A549 (cell line): ENCODE measurements at places on chromosomes 11 and 22.
A peak's percentile ranks its signal among the peaks of the same experiment; 100 is the strongest.

DNA sequence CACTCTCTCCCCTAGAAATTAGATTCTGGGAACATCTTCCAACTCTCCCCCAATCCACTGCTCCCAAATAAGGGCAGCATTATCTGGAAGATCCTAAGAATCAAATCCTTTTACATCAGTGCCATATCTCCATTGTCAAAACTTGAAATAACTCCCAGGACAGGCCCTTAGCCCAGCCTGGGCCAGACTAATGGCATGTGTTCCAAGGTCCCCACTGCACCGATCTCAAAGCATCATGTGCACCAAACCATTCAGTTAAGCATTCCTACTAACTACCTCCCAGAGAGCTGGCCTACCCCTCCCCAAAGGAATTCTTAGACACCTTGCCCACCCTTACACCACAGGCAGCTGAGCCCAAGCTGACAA, 44.2 kb upstream of the POU2AF1 start:
- DNase-seq: no peak

DNA sequence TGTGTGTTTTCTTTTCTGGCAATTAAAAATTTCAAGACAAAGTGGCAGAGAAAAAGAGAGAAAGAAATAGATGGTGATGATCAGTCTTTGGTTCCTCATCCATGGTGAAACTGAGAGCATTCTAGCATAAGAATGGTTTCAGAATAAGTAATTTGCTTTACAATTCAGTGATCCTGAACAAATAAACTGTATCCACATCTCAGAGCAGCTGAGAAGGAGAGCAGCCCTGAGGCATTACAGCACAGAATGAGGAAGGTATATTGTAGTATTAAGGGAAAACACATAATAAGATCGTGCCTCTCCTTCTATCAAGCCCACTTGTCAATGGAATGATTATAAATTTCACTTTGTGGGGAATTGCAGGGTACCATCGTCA, 17.4 kb downstream of the LUZP2 start:
- no peak for DNase-seq

DNA sequence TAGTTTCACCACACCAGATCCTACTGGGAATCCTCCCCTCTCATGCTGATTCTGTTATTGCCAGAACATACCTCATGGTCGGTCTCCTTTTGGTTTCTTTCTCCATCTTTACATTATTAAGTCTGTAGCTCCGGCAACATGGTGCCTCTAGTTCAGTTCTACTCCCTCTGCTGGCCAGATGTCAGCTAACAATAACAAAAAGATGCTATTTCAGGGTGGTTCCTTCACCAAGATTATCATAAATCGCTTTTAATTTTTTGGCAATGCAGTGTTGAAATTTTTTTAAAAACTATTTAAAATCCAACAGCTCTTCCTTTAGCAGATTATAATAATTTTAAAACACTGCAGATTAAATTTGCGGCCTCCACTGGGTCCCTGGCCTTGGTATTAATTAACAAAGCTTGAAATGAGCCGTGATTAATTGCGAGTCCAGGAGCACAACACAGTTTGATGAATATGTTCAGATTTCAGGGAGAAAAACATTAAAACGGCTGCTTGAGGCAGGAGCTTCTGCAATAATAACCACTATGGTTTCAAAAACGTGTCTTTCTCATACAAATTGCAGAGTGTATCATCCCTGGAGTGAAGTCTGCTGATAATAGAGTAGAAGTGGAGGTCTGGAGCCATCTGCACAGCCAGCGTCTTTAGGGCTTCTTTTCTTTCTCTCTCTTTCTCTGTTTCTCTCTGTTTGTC, 492.9 kb upstream of the KIRREL3 start:
- peak; percentile 16 for DNase-seq

DNA sequence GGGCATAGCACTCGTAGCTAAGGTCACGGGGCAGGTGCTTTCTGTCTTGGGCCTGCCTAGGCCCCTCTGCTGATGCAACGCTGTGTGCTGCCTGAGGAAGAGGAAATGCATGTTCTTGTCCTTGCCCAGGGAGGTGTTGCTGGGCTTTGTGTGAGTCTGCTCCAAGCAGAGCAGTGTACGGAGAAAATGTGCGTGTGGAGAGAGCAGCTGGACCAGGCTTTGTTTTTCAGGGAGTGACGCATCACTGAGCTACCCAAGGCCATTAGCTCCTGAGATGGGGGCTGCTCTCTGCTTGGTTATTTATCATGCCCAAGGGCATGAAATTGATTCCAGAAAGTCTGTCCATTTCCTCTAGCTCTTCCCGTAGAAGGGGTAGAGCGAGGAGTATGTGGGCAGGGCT, 82.9 kb upstream of the THY1 start:
- DNase-seq: no peak

DNA sequence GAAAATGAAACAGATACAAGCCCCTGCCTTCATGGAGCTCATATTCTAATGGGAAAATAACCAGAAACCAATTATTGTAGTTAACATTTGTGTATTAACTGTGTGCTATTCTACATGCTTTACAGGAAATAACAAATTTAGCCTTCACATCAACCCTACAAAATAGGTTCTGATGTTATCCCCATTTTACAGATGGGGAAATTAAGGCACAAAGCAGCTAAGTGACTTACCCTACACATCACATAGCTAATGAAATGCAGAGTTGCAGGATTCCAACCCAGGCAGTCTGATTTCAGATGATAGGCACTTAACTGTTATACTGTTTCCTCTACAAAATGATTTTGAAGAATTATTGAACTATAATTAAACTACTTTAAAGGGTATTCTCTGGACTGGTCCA, 43.7 kb downstream of the KMT5B start:
- no peak for DNase-seq

- DNase-seq: no peak
Measured at GRCh38 chr11:46345881-46346484, 1.3 kb upstream of the DGKZ start.

- no peak for DNase-seq
Measured at GRCh38 chr11:21774212-21774611, 418.7 kb upstream of the ANO5 start.

GRCh38 chr11:117528097-117528721, 200.6 kb downstream of the CEP164 start:
- DNase-seq: no peak

DNA sequence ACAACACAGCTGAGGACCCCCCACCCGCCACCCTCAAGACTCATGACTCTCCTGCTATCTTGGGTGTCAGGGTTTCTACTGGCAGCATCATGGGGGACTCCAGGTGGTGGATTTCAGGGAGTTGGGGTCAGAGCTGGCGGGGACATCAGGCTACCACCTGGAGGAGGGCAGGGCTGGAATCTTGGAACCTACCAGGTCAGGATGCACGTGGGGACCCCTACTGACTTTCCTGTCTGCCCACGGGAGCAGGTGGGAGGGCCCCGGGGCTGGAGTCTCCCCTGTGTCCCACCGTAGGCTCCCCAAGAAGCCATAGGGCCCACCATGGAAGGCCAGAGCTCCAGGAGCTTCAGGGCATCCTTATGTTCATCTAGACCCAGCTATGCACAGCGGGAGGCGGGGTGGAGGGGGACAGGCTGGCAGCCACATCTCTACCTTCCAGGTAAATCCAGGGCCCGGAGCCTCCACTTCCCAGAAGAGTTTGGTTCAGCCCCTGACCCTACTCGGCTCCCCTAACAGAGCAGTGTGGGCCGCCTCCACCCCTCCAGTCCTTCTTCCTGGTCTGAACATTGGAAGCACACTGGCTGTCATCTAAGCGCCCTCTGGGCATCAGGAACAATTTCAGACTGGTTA, 10.0 kb downstream of the SLC37A2 start:
- no peak for DNase-seq

DNA sequence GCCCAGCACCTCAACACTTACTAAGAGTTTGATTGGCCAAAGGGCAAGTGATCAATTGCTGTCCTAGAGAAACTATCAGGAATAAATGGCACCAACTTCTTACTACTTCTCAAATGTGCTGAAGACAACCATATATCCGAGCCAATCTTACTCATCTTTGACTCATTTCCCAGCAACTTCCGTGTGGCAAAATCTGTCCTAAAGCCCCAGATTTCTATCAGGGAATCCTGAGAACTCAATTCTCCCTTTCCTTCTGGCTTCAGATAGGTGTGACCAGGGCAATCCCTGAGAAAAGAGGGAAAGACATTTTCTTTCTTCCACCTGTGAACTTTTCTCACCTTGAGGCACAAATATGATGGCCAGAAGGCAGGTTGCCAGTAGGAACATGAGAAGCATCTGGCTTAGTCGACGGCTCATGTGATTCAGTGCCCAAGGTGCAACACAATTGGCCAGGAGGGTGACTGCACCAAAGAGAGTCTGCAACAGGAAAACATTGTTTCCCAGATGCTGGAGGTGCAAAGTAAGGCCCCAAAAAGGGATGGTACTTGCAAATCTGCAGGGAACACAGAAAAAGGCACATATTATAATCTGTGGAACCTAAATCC, 21.8 kb upstream of the SLC22A24 start:
- DNase-seq: no peak

GRCh38 chr11:128609785-128610184, 22.4 kb upstream of the ETS1 start:
- DNase-seq: no peak

DNA sequence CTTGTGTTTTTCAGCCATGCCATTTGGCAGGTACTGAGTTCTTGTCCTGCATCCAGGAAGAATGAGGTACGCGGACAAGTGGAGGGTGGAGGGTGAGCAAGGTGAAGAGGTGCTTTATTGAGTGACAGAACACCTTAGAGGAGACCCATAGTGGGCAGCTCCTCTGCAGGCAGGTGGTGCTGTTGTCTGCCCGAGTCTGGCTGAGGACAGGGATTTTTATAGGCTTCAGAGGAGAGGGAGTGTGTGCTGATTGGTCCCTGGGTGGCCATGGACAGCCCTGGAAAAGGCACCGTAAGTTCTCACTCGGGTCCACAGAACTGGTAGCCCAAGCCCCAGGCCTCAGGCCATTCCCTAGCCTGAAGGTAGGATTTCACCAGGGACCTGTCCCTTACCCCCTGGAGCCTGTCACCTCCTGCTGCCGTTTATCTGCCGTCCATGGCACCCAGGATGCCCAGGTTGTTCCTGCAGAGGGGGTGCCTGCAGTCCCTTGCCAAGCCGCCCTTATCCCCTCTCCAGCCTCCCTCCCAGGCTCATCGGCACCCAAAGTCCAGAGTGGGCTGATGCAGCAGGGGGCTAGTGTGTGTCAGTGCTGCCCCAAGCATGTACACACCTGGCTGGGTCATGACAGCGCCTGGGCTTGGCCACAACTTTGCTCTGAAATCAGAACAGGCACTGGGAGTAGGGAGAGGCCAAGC, 213.6 kb downstream of the LRRC4C start:
- DNase-seq: no peak

- no peak for DNase-seq
Measured at GRCh38 chr11:33889296-33889695, 2.6 kb downstream of the LMO2 start.

DNA sequence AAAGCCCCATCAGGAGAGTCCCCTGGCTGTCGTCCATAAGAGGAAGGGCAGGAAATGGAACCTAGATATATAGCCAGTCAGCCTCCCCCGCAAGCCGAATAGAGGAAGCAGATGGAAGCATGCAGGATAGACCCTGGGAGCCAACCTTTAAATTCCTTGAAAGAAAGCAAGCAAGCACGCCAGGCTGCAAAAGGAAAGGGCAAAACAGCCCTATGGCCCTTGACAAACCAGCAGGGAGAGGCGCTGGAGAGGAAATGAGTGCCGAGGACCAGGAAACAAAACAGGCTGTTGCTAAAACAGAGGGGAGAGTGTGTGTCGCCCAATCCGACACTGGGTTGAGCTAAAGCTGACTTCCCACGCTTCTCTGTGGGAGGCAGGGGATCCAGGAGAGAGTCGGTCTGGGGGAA, 203.5 kb upstream of the MTNR1B start:
- DNase-seq: no peak

- peak; percentile 57 for DNase-seq
Measured at GRCh38 chr22:38243007-38243765, 29.6 kb downstream of the TMEM184B start.

- peak; percentile 84 for DNase-seq
Measured at GRCh38 chr22:19629720-19630419, 84.4 kb upstream of the SEPTIN5 start.

DNA sequence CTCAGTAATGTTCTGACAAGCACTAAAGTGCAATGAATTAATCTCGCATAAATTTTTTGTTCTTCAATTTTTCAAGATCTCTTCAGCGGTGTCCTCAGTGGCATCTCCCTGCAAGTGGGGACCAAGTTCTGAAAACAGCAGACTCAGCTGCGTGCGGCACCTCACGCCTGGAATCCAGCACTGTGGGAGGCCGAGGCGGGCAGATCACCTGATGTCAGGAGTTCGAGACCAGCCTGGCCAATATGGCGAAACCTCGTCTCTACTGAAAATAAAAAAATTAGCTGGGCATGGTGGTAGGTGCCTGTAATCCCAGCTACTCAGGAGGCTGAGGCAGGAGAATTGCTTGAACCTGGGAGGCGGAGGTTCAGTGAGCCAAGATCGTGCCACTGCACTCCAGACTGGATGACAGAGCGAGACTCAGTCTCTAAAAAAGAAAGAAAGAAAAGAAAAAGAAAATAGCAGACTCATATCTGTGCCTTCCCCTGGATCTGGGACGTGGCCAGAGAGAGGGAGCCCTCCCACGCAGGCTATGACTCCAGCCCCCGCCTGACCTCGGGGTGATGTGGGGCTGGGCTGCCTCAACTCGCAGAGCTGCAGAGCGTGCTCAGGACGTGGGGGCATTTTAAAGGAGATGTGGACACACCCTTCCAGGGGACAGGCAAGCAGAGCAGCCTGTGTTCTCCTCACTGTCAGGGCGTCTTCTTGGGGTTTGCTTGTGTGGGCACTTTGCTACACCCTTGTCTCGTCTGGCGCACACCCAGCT, 346.6 kb downstream of the BRD1 start:
- DNase-seq: no peak

- DNase-seq: no peak
Measured at GRCh38 chr11:35413598-35413997, 5.8 kb downstream of the SLC1A2 start.

DNA sequence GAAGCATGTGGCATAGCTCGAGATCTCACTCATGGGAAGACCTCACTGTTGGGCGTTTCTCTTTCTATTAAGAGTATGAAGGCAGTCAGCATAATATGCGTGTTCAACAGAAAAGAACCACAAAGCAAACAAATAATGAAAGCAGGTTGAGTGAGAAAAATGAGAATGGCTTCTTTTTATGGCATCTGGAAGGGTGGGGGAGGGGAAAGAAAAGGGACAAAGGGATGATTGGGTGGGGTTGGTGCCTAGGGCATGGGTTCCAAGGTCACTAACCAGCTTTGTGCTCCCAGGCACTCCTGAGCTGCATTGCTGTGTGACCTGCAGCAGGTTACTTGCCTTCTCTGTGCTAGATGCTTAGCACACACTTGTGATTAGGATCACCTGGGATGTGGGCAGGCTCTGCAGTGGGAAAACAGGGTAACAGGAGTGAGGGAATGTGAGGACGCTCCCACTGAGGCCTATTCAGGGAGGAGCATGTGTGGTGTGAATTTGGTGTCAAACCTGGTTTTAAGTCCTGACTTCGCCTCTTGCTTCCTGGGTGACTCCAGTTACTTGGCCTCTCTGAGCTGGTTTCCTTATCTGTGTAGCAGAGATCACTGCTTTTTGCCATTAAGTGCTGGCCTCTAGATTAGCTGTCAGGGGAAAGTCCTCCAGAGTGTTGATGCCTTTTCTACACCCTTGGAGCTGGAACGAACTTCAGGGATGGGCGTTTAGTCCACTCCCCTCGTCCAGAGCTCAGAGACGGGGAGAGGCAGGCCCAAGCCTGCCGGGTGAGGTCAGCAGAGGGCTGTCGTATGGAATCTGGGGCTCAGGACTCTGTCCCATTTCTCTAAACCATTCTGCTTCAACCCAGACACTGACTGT, 74.8 kb downstream of the KIAA1671 start:
- DNase-seq: no peak
